ENCODE measurements at places on chromosomes 7 and 10.

DNA sequence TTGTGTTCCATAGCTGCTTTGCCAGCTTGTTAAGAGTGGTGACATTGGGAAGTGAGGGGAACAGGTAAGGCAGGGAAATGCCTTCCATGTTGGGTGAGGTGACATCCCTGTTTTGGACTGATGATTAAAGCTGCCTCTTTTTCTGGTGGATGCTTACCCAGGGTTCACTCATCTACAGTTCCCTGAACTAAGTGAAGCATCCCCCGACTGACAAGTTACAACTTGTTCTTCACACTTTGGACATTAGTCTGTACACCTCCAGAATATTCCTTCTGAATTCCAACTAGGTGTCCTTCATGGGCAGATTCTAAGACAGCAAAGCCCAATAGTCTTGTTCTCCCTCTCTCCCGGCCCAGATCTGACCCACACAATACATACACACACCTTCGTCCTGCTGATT is 63.4 kb downstream of the HDAC9 start:
- DNase-seq, result no peak

DNA sequence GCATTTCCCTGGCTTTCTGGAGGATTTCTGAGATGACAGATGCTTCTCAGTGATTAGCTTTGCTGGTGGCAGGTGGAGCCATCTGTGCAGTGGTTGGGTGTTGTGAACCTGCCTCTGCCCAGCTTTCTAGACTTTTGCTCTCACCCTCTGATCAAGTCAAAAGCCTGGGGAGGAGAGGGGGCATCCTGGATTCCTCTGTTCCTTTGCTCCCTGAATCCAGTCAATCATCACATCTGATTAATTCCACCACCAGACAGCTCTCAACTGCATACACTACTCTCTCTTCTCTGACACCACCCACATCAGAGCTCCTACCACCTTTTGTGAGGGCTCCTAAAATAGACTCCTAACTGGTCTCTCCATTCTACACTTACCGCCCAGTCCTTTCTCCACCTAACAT is 283.5 kb downstream of the WDR11 start:
- DNase-seq, result no peak

DNA sequence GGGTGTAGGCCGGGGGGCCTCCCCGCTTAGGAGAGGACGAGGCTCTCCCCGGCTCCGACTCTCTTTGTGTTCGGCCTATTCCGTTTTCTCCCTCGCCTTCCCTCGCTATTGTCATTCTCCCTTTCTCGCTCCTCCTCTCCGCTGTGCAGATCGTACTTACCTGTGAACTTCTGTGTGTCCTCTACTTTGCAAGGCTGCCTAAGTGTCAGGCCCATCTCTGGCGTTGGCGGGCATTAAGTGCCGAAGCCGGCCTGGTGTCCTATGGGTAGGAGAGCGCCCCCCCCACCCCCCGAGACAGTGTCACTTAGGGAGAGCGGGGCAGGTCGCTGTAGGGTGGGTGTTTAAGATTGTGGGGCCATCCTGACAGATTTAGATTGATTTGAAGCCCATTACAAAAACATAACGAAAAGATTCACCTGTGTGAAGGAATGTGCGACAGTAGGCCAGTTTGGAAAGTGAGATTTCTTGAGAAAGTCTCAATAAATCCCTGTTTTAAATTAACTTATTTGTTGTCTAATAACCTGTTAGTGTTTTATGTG is 579 bp downstream of the RBM33 start:
- DNase-seq, result no peak

- DNase-seq, result no peak
Observed at GRCh38 chr7:103487419-103487818, 41.4 kb upstream of the SLC26A5 start.

GRCh38 chr10:11404901-11405300 is 206.5 kb downstream of the USP6NL start:
- DNase-seq, result no peak

GRCh38 chr7:24756545-24757352 is 515 bp downstream of the GSDME start:
- peak; percentile 39 for DNase-seq
